ENCODE measurements at places on chromosomes 12 and 14.

DNA sequence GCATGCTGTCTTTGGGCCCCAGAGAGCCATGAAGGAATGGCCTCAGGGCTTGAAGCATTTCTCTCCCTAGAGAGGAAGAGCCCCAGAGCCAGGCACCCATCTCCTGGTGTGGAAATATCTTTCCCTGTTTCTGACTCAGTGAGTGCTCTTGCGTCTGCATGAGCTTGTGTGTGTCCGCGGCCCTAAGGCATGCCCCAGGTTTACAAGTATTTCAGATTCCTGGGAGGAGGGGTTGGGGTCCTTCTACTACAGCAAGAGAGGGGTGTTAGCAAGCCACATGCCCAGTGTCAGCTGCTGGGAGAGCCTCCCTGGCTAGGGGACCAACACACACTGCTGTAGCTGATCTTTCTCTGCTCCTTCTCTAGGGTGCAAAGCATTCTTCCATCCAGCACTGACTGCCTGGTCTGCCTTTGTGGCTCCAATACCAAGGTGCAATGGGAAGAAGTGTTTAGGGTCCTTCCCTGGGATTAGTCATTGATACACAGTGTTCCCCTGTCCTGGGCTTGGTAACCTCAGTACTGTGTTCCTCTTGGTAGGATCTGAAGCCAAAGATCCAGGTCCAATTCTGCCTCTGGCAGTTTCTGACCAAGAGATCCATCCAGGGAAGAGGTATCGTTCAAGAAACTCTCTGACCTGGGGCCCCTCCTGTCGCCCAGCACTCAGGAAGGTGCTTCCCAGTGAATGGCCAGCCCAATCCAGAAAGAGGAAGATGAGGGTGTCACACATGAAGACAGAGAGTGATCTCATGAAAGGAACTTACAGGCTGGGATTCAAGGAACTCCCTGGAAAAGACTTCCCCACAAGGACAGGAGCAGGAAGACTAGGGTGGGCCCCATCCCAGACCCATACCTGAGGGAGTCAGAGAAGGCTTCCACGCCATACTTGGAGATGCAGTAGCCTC is 3.1 kb downstream of the RDH16 start:
- no peak for DNase-seq

- no peak for DNase-seq
These were observed 102.7 kb upstream of the ST8SIA1 start for GRCh38 chr12:22437031-22437806.

- no peak for DNase-seq
These were observed 63.4 kb downstream of the GALNT4 start for GRCh38 chr12:89461190-89461589.

DNA sequence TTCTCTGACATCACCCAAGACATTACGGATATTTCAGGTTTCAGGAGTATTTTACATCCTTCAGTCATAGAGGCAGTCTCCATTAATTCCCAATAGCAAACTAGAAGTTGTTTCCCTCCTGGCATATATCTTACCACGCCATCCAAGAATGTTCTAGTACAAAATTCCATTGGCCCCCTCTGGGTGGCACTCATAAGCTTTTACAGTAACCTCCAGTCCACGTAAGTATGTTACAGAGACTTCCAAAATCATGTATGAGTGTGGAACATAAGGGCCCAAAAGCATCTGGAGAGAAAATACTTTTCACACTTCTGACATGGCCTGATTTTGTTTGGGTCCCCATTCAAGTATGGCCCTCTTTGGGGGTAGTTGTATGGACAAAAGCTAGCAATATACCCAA is 58.1 kb upstream of the DHRS4 start:
- no peak for DNase-seq

DNA sequence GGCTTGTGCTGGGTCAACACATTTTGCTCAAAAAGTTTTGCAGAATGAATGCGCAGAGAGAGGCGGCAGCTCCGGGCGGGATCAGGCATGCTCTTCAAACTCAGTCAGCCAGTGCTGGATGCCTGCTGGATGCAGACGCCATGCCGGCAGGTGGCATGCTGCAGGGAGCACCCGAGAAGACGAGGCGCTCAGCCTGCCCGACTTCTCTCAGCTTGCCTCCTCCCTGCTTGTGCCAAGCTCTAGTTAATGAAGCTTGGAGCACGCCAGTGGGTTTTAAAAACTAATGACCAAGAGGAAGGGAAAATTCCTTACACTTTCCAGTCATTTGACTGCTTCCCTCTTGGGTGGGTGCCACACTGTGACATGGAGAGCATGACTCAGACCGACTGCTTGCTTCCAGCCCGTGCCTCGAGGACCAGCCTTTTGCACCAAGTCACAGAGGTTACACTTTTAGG is 39.8 kb downstream of the SLC24A4 start:
- no peak for DNase-seq

DNA sequence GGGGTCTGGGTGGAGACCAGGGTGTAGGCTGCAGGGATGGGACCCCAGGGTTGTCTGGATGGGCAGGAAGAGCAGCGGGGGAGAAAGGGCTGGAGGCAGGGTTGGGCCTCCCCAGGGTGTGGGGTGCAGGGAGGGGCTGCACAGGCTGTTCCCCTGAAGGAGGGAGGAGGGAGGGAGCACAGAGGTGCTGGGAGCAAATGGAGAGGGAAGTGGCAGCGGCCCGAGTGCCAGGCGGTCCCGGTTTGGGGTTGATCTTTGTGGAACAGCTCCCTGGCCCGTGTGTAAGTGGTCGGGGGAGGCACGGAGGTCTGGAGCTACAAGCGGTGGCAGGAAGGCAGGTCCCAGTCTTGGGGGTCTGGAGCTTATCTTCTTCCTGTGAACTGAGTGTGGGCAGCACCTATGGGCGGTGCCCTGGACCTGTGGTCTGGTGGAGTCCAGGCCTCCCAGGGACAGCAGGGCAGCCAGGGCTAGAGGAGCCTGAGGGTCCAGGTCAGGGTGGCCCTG is 391.6 kb downstream of the TMEM121 start:
- no peak for DNase-seq

GRCh38 chr14:92637864-92638263 is 110.6 kb downstream of the LGMN start:
- no peak for DNase-seq

- no peak for DNase-seq
These were observed 7.4 kb upstream of the GLRX5 start for GRCh38 chr14:95527387-95528002.

DNA sequence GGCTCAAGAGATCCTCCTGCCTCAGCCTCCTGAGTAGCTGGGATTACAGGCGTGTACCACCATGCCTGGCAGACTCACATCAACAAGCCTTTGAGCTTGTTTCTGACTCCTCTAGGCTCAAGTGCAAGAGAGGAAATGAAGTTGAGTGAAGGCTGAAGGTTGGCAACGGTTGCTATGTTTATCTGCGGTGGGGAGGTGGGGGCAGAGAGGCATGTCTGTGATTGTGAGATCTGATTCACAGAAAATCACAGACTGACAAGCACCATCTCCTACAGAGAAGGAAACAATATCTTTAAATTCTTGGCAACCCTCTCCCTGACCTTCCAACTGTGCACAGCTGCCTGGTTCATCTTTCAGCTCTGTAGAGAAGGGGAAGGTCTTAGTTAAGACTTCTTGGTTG is 22.1 kb upstream of the NINJ2 start:
- DNase-seq = peak; percentile 65

DNA sequence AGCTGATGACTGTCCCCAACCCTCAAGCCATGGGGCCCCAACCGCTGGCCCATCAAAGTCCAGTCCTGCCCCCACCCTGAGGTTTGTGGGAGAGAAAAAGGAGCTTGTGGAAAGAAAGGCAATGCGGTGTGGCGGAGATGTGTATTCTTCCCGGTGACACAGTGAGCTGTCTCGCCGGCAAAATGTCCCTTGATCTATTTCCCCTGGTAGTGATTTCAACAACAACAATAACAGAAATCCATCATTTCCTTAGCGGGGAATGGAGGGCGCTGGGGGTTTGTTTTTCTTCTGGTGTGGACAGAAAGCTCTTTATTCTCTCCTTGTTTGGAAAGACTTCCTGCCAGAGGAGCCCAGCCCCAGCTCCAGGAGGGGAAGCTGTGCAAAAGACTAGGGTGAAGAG is 93.7 kb upstream of the LHX5 start:
- DNase-seq = no peak

DNA sequence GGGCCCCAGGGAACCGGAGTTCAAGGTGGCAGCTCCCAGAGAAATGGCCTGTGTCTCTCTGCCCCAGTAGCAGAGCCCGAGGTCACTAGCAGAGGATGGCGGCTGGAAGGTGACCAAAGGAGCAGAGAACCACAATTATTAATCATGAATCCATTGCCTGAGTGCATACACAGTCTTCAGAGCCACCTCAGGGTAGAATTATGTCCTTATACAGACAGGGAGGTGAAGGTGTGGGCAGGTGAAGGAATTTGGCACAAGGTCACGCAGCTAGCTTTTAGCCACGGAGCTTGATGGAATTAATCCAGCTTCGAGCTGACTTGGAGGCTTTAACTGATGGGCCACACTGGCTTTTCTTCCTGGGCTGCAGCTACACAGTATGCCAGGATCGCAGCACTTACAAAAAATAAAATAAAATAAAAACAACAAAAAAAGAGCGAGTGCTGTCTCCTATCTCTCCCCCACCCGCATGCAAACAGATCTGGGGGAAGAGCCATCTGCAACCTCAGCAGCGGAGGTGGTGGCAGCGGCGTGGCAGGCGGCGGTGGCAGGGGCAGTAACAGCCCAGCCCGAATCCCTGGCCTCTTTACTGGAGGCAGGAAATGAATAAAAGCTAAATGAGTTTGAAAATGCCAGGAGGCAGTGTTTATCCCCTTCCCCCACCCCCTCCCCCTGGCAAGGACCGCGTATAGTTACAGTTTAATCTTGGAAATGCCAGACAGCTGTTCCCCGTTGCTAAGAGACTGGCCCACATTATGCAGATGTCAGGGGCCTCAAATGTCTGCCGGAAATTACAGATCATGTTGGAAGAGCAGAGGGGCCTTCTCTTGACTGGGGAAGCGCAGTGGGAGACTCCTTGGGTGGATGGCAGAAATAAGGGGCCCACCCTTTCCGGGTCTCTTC is 93.5 kb downstream of the LRRC74A start:
- DNase-seq = no peak

DNA sequence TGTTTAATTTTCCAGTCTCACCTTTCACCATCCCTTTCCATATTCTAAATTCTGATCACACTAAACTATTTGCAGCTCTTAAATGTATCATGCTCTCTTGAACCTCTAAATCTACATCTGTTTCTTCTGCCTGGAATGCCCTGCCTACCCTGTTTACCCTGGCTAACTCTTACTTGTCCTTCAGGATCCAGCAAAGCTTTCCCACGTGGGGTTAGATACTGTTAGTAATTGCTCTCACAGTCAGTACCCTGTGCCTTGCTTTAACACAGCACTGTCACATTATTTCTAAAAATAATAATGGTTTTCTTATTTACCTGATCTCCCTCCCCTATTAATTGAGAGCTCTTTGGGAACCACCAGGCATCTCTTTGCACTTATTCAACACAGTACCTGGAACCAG is 333.0 kb downstream of the CEP128 start:
- DNase-seq = no peak

DNA sequence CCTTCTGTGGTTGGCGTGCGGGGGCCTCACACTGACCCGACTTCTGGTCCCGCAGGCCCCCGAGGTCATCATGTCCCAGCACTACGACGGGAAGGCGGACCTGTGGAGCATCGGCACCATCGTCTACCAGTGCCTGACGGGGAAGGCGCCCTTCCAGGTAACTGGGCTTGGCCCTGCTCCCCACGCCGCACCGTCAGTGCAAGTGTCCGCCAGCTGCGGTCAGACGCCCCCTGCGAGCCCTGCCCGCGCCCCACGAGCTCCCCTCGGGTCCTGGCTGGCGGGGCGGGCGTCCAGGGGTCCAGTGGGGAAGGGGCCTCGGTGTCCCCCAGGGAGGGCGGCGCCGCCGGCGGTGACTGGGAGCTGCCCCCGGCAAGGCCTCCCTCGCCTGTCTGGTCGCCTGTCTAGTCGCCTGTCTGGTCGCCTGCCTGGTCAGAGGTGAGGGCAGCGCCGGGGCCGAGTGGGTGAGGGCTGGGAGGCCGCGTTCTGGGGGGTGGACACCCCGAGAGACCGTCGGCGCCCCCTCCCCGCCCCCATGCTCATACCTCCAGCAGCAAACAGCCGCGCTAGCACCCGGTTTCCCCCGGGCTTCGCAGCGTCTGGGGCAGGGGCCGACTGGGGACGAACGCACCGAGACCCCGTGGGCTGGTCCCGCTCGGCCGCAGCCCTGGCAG is 14.8 kb downstream of the ULK1 start:
- DNase-seq = no peak

DNA sequence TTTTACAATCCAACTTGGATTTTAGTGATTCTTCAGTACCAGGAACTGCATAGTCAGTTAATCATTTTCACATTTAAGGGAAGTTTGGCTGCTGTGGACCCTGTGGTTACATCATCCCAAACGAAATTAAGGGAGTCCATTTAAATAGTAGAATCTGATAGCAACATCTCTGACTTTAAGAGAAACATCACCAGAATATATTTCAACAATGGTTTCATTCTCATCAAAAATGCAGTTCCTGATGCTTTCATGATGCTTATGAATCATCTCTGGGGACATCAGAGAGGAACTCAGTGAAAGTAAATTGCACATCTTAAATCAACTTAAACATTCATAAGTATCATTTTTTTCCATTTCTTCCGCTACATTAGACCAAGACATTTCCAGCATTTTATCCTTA is 1170.7 kb downstream of the FSCB start:
- DNase-seq = no peak

- no peak for DNase-seq
These were observed 110.0 kb upstream of the C14orf180 start for GRCh38 chr14:104469591-104469990.

DNA sequence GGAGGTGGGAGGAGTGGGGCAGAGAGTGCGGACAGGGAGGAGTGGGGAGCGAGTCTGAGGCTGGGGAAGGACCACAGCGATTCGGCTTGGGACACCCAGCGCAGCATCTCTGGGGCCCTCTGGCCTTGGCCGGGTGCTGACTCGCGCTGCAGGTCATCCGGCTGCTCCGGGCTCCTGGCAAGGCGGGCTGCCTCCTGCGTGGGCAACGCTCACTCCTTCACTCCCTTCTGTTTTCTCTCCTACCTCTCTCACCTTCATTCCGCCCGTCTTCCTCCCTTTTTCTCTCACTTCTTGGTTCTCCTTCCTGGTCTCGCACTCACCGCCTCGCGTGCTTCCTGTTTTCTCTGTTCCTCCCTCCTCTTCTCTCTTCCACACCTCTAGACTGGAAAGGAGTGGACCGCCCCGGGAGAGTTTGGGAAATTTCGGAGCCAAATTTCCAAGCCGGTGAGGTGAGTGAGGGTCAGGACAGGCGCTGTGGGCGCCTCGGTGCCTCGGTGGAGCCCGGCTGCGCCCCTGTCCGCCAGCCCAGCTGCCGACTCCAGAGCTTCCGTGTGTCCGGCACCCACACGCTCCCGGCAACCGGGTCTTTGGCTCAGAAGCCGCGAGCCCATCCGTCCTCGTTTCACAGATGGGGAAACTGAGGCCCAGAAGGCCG is 86.7 kb downstream of the B4GALNT3 start:
- DNase-seq = no peak

- DNase-seq = no peak
These were observed 7.5 kb upstream of the KLHL42 start for GRCh38 chr12:27772328-27773049.

DNA sequence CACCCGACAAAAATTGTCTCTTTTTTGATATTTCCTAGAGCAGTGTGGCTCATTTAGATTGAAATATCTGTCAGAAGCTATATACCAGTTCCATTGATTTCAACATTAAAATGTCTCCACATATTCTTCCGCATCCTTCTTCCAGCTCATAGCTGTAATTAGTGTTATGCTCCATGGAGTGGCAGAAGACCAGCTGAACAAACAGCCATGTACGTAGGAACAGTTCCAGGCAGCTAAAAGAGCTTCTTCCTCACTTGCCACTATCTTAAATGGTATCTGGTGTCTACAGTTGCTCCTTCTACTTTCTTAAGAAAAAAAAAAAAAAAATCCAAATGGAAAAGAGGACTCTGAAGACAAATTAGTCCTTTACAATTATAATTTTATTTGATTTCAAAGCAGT is 848.0 kb downstream of the DIO2 start:
- DNase-seq = no peak

- DNase-seq = no peak
These were observed 42.8 kb downstream of the PRMT8 start for GRCh38 chr12:3533703-3534386.
